IMR-90 (cell line): ENCODE measurements at places on chromosomes 12 and 14.

DNA sequence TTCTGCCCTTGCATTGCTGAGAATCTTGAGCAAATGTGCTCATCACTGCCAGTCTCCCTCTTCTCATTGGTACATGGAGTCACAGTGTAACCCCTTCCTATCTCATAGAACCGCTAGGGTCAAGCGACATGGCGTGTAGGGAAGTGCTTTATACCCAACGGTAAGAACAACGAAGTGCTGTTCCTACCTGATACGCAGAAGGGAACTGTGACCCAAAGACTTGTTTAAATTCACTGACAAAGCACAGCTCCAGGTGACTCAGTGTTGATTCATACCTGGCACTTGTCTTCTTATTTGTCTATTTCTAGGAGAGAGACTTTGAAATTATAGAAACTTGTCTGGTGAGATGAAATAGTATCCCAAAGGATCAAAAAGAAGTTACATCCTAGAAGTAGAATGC lies 53.7 kb downstream of the FBXL14 start:
- DNase-seq, result peak; percentile 62

- DNase-seq, result no peak
Observed at GRCh38 chr12:93426412-93426805, 15.3 kb downstream of the UBE2N start.

DNA sequence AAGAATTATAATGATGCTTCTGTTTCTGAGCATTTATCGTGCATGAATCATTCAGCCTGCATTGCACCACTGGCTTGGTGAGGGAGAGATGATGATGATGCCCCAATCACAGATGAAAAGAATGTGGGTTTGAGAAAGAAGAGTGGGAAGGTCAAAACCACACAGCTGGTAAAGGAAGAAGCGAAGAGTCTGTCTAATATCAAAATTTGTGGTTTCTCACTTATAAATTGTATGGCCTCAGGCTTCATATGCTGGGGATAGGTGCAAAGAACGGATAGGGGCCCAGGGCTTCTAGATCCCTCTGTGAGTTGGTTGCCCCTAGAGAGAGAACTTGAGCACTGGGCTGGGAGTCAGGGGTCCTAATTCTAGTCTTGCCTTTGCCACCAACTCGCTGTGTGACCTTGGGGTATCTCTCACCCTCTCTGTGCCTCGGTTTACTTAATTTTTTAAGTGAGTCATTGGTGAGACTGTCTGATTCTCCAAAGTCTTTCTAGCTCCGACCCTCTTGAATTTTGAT lies 2.2 kb downstream of the OASL start:
- peak; percentile 69 for DNase-seq

DNA sequence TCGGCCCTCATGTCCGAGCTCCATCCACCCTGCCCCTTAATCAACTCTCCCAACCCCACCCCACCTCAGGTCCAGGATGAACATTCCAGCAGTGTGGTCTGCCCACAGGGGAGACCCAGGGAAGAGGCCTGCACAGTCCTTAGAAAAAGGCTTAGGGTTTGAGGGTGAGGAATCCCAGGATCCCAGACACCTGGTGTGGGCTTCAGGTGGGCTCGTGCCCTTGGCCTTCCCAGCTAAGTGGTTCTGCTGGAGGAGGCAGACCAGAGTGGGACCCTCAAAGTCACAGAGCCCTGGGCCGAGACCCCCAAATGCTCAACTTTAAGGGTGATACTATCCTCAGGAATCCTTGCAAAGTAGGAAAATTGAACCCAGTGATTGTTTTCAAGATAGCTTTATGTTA lies 25.4 kb upstream of the PPP2R5C start:
- DNase-seq, result no peak
